GF-D8 (cell line): ENCODE measurements at places on chromosomes 7 and 10.

DNA sequence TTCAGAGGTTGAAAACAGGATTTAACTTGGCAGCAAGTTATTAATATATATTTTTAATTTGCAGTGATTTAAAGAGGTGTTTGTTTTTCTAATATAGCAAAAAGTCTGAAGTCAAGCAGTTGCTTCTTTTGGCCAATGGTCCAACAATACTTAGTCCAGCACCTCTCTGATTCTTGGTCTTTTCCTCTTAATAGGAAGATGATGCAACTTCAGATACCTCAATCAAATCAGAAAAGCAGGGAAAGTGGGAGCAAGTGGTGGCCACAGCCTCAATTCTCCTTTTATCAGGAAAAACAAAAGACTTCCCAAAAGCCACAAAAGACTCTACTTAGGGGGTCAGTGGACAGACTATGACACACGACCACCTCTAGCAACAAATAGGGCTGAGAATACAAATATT, 133.6 kb upstream of the LRGUK start:
- no peak for DNase-seq

GRCh38 chr7:40175725-40176510, 41.1 kb downstream of the SUGCT start:
- no peak for DNase-seq

GRCh38 chr7:30700941-30701340, 18.7 kb upstream of the CRHR2 start:
- DNase-seq, result no peak

DNA sequence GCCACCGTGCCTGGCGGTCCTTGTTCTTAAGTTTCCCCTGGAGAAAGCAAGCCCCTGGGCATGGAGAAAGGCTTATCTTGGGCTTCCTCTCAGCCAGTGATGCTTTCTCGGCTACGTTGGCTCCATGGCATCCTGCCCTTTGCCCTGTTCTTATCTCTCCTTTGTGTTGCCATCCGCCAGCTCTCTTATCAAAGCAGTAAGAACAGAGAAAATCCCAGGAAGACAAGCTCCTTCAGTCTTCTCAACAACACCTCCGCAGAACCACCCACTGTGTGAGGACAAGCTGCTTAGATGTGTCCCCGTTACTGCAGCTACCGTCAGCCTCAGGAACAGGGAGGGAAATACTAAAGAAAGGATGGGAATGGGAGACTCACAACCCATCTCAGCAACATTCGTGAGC, 3.3 kb downstream of the PLEKHS1 start:
- DNase-seq, result no peak

DNA sequence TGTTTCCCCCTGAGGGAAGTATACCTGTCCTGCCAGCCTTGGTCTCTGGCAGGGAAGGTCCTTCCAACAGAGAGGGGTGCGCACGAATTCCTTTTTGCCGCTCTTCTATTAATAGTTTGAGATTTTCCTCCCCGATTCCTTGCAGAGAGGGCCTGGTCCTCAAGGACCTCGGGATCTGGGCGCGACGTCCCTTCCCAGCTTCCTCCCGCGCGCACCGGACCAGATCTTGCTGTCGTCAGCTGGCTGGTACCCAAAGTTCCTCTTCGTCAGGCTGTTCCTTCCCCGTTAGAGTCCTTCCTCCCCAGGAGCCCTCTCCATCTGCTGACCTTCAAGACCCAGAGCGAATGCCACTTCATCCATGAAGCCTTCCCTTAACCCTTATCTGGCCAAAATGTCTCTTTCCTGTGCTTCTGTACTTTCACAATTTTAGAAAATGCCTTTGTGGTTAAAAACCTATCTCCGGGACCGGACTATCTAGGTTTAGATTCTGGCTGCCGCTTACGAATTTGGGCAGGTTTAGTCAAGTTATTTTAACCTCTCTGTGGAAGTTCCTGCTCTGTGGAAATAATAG, 851 bp upstream of the GOT1 start:
- peak; percentile 61 for DNase-seq

GRCh38 chr7:47786557-47787248, 161.6 kb downstream of the PKD1L1 start:
- no peak for DNase-seq

DNA sequence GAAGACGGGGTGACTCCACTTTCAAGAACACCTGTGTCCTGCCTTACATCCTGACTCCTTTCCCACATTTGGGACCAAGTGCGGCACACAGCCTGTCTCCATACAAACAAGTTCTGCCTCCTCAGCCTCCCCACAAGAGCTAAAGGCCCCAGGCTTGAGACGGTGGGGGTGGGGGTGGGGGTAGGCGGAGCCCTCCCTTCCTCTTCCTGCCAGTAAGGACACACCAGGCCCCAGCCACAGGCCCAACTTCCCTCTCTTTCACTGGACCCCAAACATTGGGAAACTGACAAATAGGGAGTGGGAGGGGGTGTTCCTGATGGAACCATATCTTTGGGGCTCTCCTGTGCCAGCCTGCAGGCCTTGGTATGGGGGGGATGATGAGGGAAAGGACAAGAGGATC, 4.6 kb downstream of the CDK5 start:
- no peak for DNase-seq

- DNase-seq, result no peak
Measured at GRCh38 chr7:102063690-102064180, 222.9 kb upstream of the SH2B2 start.
